ENCODE measurements at places on chromosomes 16 and 17.

GRCh38 chr17:77480509-77481215 is 339.9 kb downstream of the SEC14L1 start:
- DNase-seq = no peak

- peak; percentile 24 for DNase-seq
Measured at GRCh38 chr17:66567234-66568170, 265.1 kb downstream of the PRKCA start.

DNA sequence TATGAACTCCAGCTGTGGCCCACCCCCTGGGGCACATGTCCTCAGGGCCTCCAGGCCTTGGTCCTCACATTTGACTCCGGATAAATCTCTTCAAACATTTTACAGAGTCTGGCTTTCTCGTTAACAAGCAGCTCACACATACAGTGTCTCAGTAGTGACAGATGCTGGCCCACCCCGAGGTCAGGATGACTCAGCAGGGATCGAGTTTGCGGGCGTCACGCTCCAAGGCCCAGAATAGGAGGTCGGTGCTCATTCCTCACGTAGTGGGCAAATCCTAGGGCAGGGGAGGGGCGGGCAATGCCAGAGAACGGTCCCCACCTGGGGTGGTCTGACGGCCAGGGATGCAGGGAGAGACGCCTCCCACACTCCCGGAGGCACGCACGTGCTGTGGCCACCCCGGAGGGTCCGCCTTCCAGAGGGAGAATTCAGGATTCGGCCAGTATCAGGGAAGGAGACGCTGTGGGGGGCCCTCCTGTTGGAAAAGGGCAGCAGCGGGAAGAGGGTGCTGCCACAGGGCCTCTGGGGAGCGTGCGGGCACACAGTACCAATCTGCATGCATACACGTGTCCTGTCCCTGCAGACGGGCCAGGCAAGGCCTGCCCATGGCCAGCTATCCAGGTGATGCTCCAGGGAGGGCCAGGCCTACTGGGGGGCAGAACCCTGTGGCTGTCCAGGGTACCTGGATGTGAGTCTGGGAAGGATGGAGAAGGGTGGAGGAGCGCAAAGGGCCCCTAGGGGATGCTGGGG is 8.6 kb downstream of the SLC7A5 start:
- no peak for DNase-seq

- DNase-seq = peak; percentile 94
Measured at GRCh38 chr16:30065102-30065942, at the start of gene ALDOA. Gene ALDOA, plus strand, starts transcription at chr16:30065760. Its CDS starts 1,138 bp downstream, at chr16:30066898.

DNA sequence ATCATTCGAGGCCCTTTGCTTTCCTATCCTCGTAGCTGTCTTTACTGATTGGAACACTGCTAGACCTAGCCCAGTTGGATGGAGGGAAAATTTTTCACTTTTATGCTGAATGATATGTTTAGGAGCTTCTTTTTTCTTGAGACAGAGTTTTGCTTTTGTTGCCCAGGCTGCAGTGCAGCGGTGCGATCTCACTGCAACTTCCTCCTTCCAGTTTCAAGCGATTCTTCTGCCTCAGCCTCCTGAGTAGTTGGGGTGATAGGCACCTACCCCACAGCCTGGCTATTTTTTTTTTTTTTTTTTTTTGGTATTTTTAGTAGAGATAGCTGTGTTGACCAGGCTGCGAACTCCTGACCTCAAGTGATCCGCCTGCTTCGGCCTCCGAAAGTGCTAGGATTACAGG is 17.3 kb upstream of the PSMC5 start:
- no peak for DNase-seq

DNA sequence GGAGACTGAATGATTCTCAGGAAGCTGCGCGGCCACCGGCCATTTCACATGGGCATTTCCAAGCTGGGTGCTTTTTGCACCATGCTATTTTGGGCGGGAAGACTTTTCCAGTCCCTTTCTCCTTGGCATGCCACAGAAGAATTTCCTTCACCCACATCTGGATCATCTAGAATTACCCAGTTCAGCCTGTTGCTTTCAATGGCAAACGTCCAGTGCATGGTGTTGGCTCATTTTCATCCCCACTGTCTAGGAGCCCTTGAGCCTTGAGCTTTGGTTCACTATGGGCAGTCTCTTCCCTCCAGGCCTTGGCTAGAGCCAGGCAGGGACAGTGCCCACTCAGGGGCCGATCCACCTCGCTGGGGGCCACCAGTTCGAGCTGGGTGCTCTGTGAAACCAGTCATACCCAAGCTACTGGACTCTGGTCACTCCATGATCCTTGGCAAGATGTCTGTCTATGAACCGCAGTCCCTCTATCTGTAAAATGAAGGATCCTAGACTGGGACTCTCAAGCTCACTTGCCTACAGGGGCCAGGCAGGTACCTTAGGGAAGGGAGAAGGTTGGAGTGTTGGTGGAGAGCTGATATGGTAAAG is 71.1 kb downstream of the CYLD start:
- DNase-seq = no peak

- DNase-seq = no peak
Measured at GRCh38 chr17:48215583-48216139, 108.1 kb downstream of the SNX11 start.

DNA sequence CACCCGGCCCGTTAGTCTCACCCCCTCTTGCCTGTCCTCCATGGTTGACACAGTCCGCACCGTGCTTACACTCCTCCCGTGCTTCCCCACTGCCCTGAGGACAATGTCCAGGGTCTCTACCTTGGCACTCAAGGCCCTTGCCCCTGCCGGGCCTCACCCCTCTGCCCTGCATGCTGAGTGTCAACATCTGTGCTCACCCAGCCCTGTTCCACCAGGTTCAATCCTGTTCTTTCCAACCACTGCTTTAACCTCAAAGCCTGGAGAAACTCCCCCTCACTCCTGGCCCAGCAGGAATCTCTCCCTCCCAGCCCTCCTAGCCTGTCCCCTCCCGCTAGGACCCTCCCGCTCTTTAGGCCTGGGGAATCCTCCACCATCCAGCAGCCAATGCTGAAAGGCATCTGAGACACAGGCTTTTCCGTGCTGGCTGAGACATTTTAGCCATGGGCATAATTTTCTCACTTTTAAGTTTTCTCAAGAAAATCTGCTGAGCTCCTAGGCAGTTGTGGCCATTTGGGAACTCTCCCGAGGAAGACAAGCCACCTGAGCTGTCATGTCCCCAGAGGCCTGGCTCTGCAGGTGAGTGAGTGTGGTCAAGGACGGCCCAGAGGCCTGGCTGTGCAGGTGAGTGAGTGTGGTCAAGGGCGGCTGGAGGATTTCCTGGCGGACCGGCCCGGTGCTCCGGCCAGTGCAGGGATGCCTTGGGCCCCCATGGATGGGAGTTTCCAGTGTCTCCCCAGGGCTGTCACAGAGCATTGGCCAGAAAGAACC is 10.8 kb upstream of the P2RX1 start:
- DNase-seq = no peak

GRCh38 chr17:2621241-2621640 is 27.8 kb downstream of the PAFAH1B1 start:
- DNase-seq = no peak

GRCh38 chr17:50586421-50587247 is 26.1 kb downstream of the CACNA1G start:
- no peak for DNase-seq

- no peak for DNase-seq
Measured at GRCh38 chr17:33777674-33778073, 477.4 kb upstream of the CCL2 start.

DNA sequence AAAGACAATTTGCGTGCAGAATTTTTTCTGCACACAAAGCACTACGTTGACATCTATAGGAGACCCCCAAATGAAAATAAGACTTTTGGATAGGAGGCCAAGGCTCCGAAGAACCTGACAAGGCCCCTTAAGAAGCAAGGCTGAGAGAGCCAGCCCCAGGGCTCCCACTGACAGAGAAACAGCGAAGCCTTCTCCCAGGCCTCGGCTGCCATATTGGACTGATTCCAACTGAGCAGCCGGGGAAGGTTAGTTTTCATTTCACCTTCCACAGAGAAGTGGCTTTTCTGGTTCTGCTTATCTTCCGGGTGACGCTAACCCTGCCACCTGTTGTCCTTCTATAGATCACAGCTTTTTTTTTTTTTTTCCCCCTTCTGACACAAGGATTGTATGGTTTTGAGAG is 356.7 kb downstream of the SOX9 start:
- DNase-seq = no peak

DNA sequence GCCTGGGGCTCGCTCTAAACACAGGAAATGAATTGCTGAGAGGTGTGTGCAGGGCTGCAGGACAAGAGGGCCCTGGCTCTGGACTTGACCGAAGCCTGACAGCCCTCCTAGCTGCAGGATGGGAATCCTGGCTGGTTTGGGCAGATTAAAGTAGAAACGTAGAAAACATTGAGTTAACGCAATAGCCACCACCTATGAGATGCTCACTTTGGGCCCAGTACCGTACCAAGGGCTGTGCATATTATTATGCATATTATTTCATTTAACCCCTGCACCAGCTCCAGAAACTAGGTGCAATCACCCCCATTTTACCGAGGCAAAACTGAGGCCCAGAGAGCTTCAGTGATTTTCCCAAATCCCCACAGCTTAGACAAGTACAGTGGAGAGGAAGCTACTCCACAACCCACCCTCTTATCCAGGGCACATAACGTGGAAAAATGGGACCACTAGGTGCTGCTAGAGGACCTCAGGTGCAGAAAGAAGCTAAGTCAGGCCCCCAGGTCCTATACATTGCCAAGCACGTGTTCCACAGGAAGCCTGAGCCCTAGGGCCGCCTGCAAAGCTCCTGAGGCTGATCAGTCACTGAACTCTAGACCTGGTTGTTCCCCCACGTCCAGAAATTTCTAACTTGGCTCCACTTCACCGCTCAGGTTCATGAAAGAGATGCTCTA is 79.2 kb downstream of the MYH11 start:
- no peak for DNase-seq

DNA sequence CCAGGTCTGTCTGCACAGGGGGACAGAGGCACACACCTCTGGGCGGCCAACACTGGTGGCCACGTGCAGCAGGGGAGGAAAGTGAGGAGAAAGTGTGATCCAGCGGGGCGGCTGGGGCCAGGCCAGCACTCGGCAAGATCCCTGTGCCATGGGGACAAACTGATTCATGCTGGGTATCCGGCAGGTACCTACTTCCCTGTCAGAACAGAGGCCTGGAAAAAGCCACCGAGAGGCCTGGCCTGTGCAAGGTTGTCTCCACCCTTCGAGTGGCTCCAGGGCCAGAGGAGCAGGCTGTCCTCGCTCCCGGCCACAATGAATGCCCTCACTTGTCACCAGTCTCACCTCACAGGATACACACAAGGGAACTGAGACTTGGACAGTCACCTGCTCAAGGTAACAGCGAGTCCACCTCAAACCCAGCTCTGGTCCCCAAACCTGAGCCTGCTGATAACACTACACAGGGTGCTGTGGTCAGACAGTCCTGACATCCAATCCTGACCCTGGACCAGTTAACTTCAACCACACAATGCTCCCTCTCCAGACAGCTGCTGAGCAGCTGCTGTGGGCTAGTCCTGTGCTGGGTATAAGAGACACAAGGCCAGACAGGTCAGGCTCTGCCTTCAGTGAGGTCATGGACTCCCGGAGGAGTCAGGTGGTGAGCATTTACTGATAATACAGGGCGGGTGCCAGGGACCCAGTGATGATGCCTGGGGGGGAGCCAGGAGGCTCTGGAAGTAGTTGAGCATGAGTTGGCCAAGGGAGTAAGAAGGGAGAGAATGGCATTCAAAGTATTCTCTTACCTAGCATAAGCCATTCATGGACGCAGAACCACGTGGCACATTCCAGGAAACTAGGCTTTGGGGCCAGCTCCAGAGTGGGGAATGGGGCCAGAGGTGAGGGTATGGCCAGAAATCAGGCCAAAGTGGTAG is 53.0 kb downstream of the VAC14 start:
- DNase-seq = no peak

GRCh38 chr17:48973806-48974205 is 5.4 kb upstream of the GIP start:
- no peak for DNase-seq

- DNase-seq = no peak
Measured at GRCh38 chr16:69526831-69527655, 38.7 kb upstream of the NFAT5 start.

DNA sequence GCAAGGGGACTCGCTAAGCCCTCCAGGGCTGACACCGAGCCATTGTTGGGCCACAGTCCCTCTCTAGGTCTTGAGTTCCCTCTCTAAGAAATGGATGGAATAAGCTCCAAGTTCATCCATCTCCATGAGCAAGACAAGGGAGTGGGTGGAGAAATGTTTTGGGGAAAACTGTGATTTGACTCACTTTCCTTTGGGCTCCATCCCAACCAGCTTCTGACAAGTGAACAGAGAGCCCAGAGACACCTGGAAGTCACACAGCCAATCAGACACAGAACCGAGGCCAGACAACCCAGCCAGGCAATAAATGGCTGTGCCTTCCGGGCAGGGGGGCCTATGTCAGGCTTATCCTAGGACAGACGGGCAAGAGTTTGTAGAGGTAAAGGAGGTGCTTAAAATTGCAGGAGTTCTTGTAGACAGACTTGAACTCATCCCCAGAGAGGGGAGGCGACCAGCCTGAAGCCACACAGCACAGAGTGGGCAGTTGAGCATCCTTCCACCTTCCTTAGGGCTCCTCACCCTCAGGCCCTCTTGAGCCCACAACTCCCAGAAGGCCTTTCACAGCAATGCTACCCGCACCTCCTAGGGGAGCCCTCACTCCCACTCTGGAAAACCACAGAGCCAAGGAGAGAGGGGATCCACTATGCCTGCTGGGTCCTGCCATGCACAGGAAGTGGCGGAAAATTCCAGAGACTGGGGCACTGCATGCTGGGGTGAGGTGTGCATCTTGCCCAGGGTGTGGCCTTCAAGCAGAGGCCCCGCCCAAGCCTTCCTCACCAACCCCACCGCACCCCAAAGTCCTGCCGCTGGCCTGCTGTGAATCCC is 9.5 kb upstream of the FAM83G start:
- no peak for DNase-seq

DNA sequence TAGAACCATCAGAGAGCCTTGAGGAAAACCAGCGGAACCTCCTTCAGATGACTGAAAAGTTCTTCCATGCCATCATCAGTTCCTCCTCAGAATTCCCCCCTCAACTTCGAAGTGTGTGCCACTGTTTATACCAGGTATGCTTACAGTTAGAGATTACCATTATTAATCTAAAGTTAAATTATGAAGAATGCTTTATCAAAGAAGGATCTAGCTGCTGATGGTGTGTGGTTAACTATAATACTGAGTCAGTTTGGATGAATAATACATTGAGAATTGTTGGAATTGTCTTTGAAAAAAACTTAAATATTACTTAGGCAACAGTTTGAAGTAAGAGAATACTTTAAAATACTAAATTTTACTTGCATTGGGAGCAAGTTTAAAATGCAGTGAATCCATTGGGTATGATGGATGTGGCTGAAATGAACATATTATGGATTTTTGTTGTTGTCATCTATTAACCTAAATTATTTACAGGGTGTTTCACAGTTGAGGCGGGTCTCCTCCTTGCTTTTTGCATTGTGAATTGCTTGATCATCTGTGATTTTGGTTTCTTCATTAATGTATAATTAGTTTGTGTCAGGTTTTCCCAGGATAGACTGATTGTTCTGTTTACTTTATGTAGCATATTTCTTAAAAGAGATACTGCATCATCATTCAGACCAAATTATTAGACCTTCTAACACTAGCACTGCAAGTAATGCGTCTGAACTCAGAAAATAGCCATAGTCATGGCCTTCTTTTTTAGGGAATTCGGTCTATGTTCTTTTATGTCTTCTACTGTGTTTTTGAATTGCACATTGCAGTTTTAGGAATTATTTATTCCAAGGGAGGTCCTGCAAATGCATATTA is 47.8 kb downstream of the OMG start:
- no peak for DNase-seq

- DNase-seq = no peak
Measured at GRCh38 chr16:84677849-84678248, 22.0 kb upstream of the USP10 start.

Data from thoracic aorta (tissue), 2 donors.